Left renal cortex interstitium (tissue), 4 donors: ENCODE measurements at places on chromosomes 6 and 20.

DNA sequence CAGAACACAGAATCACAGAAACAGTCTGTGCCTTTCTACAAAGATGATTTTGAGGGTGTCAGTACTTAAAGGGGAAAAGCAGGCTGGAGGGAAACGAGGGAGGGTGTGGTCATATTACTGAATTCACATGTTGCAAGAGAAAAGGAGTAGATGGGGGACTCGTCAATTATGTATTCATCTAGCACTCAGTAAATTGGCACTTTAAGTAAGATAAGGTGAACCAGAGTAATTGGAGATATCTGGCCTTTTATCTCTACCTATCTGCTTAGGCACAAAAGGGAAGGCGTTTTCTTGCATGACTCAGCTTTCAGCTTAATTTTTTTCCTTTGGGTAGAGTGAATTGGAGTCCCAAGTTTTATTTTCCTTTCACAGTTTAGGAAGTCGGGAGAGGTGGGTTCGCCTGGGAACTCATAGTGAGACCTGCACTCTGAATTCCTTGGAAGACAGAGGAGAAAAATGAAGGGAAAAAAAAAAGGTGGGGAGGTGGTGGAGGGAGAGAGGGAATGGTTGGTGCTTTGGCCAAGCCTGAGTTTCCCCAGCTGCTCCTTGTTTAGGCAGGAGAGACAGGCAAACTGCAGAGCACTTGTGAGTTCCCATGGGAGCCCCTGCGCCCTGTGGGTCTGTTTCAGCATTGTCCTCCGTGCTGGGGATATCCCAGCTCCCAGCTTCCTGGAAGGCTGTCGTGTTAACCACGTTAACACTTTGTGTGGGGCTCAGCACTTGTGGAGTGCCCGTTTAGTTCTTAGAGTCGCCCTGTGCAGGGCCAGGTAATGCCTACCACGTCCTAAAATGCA is 19.7 kb upstream of the GTSF1L start:
- DNase-seq: no peak

DNA sequence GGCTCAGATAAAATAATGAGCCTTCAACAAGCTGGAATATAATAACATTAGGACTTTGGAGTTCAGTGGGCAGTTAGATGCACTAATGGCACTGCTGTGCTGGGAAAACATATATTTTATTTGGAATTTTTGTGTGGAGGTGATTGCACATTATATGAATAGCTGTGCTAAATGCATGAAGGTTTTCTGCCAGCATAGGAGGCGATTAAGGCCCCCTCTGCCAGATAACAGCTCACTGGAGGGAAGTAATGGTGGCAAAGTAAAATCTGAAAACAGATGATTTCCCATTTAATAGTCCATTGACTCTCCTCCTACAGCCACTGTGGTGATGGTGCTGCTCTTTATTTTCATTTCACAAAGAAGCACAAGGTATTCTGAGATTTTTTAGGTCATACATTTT is 326.0 kb downstream of the GRIK2 start:
- DNase-seq: no peak

- DNase-seq: no peak
Measured at GRCh38 chr20:23136893-23137745, 51.0 kb upstream of the CD93 start.

- DNase-seq: no peak
Measured at GRCh38 chr6:66735106-66735890, 1028.3 kb upstream of the EYS start.
